ENCODE measurements at places on chromosomes 6 and 20.

- no peak for DNase-seq
These were observed 33.9 kb upstream of the TINAG start for GRCh38 chr6:54274383-54274782.

DNA sequence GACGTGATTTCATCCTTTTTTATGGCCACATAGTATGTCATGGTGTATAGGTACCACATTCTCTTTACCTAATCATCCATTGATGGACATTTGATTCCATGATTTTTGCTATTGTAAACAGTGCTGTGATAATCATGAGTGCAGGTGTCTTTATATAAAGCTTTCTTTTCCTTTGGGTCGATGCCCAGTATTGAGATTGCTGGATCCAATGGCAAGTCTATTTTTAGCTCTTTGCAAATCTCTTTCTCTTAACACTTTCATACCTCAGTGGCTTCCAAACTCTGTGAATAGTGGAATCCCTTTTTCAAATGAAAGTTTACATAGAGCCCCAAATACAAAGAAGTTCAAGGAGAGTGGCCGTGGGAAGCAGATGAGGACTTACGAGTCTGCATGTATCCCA, 105.8 kb upstream of the SPTLC3 start:
- DNase-seq, result no peak

GRCh38 chr6:26335631-26336323, 29.2 kb upstream of the BTN3A2 start:
- no peak for DNase-seq

DNA sequence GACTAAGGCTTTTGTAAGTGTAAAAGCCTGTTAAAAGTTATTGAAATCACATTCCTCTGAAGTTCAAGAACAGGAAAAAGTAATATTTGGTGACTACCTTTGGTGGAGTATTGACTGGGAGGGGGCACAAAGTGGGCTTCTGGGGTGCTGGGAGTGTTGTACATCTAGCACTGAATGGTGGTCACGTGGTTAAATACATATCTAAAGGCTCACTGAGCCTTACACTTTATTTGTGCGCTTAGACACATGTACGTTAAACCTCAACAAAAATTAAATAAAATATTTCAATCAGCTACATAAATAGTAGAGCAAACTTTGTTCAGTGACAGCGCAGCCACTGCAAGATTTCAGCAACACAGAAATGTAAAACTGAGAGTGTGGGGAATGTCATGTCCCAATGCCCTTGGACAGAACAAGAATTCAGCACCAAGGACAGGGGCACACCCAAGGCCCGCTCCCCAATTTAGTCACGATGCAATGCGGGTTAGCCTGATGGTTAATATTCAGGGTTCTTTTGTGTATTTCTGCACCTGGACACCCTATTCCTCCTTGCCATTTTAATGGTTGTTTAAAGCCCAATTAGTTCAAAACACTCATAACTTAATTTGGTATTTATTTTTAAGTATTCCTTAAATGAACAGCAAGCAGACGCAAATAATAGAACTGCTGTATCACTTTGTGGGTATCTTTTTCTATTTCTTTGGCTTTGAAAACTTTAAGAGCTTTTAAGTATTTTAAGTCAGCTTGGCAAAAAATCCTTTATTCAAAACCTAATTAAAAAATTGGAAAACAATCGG, 37.4 kb downstream of the ANGPT4 start:
- DNase-seq, result peak; percentile 11

GRCh38 chr6:8005136-8005535, 59.1 kb downstream of the BLOC1S5 start:
- no peak for DNase-seq

GRCh38 chr6:47256361-47256760, 53.3 kb downstream of the TNFRSF21 start:
- peak; percentile 48 for DNase-seq

DNA sequence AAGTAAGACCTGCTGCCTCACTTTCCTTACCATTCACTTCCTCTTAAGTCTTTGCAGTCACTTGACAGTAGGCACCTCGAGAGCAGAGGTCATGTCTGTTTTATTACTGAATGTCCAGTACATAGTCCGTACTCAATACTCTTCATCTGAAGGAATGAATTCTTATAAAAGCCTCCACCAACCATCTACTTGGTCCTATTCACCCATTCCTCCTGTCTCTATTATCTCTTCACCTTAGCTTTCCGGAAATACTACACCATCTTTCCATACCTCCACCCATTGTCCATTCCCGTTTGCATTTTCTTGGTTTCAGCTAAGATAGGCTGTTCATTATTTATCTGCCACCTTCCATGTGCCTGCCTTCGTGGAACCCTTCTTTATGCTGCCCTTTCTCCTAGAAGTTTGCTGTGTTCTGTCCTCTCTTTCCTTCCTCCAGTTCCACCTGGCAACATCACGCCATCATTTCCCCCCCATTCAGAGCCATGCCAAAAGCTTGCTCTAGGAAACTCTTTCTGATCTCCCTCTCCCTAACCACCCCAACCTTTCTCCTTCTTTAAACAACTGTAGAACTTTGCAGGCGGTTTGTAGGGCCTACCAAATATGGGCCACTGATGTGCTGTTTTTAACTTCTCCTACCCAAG, 38.3 kb downstream of the ENPP1 start:
- no peak for DNase-seq

DNA sequence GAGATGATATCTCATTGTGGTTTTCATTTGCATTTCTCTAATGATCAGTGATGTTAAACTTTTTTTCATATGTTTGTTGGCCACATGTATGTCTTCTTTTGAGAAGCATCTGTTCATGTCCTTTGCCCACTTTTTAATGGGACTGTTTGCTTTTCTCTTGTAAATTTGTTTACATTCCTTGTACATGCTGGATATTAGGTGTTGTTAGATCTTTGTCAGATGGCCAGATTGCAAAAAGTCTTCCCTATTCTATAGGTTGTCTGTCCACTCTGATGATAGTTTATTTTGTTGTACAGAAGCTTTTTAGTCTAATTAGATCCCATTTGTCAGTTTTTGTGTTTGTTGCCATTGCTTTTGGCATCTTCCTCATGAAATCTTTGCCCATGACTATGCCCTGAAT, 172.4 kb downstream of the TBC1D32 start:
- no peak for DNase-seq

DNA sequence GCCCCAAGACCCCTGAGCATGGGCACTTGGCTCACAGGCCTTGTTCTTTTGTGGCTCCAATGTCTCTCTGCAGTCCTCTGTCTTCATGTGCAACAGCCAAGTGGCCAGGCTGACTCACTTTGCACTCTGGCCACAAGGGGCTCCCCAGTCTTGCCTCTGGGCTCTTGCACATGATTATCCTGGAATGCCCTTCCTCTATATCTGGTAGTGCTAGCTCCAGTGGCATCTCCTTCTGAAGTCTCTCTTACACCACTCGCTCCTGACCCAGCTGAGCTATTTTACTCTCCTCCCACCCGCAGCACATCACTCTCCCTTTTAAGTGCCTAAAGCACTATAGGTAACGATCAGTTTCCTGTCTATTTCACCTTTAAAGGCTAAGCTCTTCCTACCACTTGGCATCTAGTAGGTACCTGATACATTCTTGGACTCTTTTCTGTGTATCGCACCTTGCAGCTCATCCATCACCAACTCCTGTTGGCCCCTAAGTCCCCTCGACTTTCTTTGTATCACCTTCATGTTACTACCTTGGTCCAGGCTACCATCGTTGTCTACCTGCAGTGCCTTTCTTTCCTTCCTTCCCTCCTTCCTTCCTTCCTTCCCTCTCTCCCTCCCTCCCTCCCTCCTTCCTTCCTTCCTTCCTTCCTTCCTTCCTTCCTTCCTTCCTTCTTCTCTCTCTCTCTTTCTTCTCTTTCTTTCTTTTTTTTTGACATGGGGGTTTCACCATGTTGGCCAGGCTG, 211.9 kb upstream of the RNF24 start:
- DNase-seq, result peak; percentile 89

- DNase-seq, result peak; percentile 52
These were observed 219.8 kb downstream of the LAMA2 start for GRCh38 chr6:129102741-129103140.

DNA sequence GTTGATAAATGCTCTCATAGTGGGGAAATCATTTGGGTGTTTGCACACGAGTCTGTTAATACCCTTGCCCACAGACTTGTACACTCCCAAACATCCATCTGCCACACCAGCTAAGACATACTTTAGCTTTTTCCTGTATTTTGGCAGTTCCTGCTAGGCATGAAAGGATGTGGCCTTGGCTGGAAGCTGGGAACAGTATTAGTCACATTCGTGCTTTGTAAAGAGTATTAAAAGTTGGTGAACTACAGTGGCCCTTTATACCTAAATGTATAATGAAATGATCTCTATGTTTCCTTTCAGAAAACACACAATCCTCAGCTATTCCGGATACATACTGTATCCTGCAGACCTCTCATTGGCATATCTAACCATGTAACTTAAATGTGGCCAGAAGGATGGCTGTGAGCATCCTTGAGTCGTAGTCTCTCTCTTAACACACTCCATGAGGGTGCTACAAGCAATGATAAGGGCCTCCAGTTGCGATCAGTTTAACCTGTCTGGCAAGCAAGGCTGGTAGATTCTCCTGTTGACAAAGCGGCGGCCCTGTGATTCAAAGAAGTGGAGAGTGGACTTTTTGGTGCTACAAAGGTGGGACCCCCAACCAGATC, 1.5 kb downstream of the LEMD2 start:
- DNase-seq, result peak; percentile 85

- DNase-seq, result no peak
These were observed 10.1 kb upstream of the RTF2 start for GRCh38 chr20:56458206-56458821.

GRCh38 chr6:156827382-156827781, 50.2 kb downstream of the ARID1B start:
- peak; percentile 53 for DNase-seq

DNA sequence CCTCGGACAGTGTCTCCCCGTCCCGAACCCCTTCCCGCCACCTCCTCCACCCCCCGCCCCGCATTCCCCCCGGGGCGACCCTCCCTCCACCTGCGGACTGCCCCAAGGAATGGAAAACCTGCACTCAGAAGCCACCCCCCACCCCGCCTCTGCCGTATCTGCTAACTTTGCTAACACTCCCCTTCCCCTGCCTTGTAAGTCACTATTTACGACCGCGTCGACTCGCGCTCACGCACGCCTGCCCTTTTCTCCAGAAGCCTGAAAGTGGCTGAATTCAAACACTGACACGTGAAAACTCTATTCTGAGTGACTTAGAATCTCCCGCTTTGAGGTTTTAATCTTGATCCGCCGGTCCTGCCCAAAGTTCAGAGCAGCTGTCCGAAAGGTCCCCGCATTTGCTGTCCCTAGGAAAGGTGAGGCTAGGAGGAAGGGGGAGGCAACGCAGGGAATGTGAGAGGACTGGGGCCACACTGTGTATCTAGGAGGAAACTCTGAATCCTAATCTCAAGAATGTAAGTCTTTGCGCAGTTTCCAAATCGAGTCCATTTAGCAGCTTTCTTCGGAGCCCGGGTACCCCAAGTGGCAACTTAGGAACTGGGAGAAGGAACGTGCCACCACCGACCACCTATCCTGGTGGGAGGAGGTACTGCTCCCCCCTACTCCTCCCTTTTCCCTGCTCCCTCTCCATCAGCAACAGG, 9.3 kb upstream of the POU3F2 start:
- no peak for DNase-seq

- no peak for DNase-seq
These were observed 159.7 kb downstream of the GMDS start for GRCh38 chr6:2085657-2086056.

GRCh38 chr20:4567170-4567569, 154.5 kb upstream of the PRND start:
- DNase-seq, result no peak

DNA sequence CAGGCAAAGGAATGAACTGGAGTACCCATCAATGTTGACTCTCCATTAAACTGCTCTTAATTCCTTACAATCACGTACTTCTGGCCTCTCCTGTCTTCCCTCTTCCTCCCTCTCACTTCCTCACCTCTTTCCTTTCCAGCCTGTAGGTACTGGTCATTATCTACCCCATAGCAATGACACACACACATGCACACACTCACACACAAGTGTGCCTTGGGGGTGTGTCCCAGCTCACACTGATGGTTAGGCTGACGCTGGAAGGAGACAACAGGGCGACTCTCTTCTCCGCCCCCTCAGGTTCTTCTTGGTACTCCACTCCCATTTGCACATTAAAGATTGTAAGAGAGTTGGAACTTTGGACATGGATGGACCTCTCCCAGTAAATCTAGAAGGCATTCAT, 14.0 kb upstream of the SERPINB9 start:
- no peak for DNase-seq

DNA sequence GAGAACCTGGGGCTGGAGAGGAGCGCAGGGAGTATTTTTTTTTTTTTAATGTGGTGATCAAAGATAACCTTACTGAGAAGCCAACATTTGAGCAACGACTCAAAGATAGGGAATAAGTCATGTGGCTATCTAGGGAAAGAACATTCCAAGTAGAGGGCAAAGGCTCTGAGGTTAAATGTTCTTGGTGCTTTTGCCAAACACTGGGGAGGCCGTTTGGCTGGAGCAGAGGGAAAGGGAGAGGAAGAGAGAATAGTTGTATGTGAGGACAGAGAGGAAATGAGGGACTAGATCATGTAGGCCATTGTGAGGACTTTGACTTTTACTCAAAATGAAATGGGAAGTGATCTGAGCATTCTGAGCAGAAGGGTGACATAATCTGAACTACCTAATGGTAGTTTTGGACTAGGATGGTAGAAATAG, 27.8 kb downstream of the ACSS2 start:
- no peak for DNase-seq

- no peak for DNase-seq
These were observed 11.3 kb upstream of the PKHD1 start for GRCh38 chr6:52098721-52099120.

- DNase-seq, result no peak
These were observed 699.3 kb downstream of the RNF144B start for GRCh38 chr6:19086480-19086879.

DNA sequence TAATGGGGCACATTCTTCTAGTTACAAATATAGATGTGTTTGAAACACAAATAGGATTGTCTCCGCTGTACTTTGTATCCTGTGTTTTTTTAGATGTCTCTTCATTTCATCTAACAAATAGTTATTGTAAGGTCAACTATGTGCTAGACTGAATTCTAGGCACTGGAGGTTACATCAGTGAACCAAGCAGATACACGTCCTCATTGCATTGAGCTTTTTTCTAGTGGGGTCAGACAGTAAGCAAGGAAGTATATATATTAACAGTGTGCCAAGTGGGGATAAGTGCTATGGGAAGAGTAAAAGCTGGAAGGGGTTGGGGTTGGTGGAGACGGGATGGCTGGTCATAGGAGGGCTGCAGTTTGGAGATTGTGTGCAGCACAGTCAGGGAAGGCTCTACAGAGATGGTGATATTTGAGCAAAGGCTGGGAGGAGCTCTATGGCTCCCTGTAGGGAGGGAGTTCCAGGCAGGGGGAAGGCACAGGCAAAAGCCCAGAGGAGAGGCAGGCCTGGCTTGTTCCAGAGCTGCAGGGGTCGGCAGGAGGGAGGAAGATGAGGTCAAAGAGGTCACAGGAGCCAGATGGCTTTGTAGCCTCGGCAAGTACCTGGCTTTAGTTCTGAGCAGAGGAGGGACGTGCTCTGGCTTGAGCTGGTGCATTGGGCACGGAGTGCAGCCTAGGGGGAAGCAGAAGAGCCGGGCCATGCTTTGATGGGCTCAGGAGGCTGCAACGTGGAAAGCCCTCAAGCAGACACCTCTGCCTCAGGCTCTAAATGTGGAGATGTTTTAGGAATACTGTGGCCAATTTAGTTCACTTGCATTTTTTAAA, 152.3 kb downstream of the ZDHHC14 start:
- DNase-seq, result no peak
